ENCODE measurements at places on chromosomes 1 and 21.

GRCh38 chr1:184260382-184260781 is 126.4 kb upstream of the C1orf21 start:
- H3K4me3 ChIP-seq, result no peak overlapping the region
- DNase-seq, result no peak
- no peaks in the 10 kb centered on the region for H3K27me3 ChIP-seq
- H3K27ac ChIP-seq, result no peak overlapping the region
- H3K4me1 ChIP-seq, result no peaks in the 10 kb centered on the region

- no peaks in the 10 kb centered on the region for H3K4me1 ChIP-seq
- no peaks in the 10 kb centered on the region for H3K27me3 ChIP-seq
- DNase-seq, result no peak
- H3K27ac ChIP-seq, result no peak overlapping the region
- H3K36me3 ChIP-seq, result no peaks in the 10 kb centered on the region
- no peak overlapping the region for H3K4me3 ChIP-seq
Measured at GRCh38 chr1:101101360-101101759, 75.8 kb upstream of the DPH5 start.

GRCh38 chr1:9833632-9834031 is 9.9 kb upstream of the CLSTN1 start:
- H3K36me3 ChIP-seq, result no peaks in the 10 kb centered on the region
- H3K4me1 ChIP-seq, result peaks cover 12% of the 10 kb centered on the region
- H3K27me3 ChIP-seq, result no peaks in the 10 kb centered on the region
- H3K4me3 ChIP-seq, result no peak overlapping the region
- no peak overlapping the region for H3K27ac ChIP-seq

GRCh38 chr1:188194916-188195315 is 1366.2 kb downstream of the PLA2G4A start:
- no peaks in the 10 kb centered on the region for H3K4me1 ChIP-seq
- no peaks in the 10 kb centered on the region for H3K36me3 ChIP-seq
- DNase-seq, result no peak
- H3K4me3 ChIP-seq, result no peak overlapping the region
- no peaks in the 10 kb centered on the region for H3K27me3 ChIP-seq

DNA sequence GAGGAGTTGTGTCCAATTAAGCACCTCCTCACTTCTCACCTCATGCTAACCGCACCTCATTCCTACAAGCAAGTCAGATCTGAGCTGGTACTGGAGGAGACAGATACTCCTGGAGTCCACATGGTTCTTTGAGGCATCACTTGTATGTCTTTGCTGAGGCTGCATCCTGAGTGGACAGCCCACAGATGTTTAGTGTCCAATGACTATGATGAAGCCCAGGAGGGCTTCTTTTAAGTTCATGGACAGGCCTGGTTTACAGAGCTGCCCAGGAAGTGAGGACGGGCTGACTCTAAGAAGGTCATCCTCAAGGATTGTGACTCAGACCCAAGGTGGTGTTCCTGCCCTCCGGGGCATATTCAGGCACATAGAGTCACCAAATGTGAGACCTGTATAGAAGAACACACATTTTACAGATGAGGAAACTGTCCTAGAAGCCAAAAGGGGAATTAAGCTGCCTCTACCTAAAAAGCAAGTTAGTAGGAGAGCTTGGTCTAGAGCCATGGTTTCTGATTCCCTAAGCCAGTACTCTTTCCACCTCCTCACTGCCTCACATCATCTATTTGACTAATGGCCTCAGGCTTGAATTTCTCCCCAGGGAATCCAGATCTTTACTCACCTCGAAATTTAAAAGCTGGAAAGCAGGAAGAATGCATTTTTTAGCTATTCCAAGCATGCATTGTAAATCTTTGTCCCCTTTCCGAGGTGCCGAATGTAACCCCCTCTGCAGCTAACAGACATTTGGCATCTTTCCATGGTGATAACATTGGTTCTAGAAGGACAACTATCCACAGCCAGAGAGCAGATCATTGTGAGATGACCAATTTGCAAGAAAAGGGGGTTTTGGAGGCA is 228.1 kb downstream of the OMA1 start:
- H3K36me3 ChIP-seq, result peaks cover 5% of the 10 kb centered on the region
- H3K4me3 ChIP-seq, result no peak overlapping the region
- DNase-seq, result no peak
- H3K27ac ChIP-seq, result no peak overlapping the region
- H3K27me3 ChIP-seq, result no peaks in the 10 kb centered on the region
- H3K4me1 ChIP-seq, result no peaks in the 10 kb centered on the region

- H3K27me3 ChIP-seq, result peaks cover 8% of the 10 kb centered on the region
- no peak for DNase-seq
- no peak overlapping the region for H3K27ac ChIP-seq
- H3K4me1 ChIP-seq, result peaks cover 33% of the 10 kb centered on the region
Measured at GRCh38 chr1:7294636-7295035, 476.5 kb upstream of the VAMP3 start.

- no peaks in the 10 kb centered on the region for H3K36me3 ChIP-seq
- no peak for DNase-seq
- no peak overlapping the region for H3K27ac ChIP-seq
- H3K4me1 ChIP-seq, result no peaks in the 10 kb centered on the region
Measured at GRCh38 chr1:204624631-204625216, 60.8 kb downstream of the LRRN2 start.

DNA sequence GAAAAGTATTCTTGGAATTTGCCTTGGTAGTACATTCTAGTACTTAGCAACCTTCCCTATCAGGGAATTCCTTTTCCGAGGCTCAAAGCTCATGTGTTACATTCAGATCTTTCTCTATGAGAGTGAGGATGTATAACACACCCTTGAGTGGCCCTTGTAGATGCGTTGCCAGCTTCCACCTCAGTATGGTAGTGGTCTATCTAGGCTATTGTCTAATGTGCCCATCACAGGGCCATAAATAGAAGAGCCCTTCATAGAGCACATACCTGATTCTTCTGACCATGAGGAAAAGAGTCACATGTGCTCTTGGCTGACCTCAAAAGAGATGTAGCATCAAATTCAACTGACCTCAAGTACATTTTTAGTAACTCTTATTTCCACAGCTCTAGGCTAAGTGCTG is 14.0 kb upstream of the ZC3H11B start:
- H3K27me3 ChIP-seq, result no peaks in the 10 kb centered on the region
- DNase-seq, result no peak
- no peaks in the 10 kb centered on the region for H3K36me3 ChIP-seq
- no peak overlapping the region for H3K27ac ChIP-seq
- H3K4me1 ChIP-seq, result no peaks in the 10 kb centered on the region

DNA sequence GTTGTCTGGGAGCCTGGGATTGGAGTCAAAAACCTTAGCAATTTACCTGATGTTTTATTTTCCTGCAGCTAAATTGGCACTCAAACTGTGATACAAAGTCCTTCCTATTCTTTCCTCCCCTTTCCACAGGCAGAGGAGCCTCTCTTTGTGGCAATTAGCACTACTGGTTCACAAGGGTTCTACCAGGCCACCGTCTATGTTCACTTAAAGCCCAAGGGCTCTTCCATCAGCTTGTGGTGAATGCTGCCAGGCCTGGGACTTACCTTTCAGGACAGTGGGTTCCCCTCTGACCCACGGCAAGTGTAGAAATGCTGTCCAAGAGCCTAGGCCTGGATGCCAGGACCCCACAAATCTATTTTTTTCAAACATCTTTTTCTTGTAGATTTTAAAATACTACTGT is 251.9 kb upstream of the B3GALT2 start:
- H3K27me3 ChIP-seq, result no peaks in the 10 kb centered on the region
- H3K4me1 ChIP-seq, result no peaks in the 10 kb centered on the region
- H3K4me3 ChIP-seq, result no peak overlapping the region
- no peak for DNase-seq
- H3K36me3 ChIP-seq, result no peaks in the 10 kb centered on the region

DNA sequence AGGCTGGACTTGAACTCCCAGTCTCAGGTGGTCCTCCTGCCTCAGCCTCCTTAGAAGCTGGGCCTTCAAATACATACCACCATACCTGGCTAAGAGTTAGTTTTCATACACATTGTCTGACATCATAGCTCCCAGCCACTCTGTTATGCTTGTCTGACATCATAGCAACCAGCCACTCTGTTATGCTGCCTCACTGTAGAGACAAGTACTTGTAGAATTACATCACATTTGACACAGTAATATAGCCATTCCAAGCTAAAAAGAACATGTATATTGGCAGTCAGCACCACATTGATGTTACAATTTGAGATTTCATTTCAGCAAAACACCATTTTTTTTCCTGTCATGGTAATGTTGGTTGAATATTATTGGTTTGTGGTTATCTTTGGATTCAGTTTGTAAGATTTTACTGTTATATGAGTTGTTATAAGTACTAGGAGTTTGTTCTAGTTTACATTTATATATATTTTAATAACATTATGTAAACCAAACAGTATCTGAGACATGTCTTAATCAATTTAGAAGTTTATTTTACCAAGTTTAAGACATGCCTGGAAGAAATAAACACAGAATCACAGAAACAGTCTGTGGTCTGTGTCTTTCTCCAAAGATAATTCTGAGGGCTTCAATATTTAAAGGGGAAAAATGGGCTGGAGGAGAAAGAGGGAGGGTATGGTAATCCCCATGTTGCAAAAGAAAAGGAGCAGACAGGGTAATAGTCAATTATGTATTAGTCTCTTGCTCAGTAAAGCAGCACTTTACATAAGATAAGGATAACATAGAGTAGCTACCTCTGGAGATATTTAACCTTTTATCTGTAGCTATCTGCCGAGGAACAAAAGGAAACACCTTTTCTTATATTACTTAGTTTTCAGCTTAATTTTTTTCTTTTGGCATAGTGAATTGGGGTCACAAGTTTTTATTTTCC is 43.0 kb downstream of the XPR1 start:
- DNase-seq, result no peak
- no peaks in the 10 kb centered on the region for H3K4me1 ChIP-seq
- peaks cover 8% of the 10 kb centered on the region for H3K36me3 ChIP-seq
- no peak overlapping the region for H3K27ac ChIP-seq

GRCh38 chr1:14180738-14181137 is 417.7 kb upstream of the KAZN start:
- no peaks in the 10 kb centered on the region for H3K4me1 ChIP-seq
- DNase-seq, result no peak
- H3K27ac ChIP-seq, result no peak overlapping the region
- H3K27me3 ChIP-seq, result peaks cover 18% of the 10 kb centered on the region
- no peaks in the 10 kb centered on the region for H3K36me3 ChIP-seq

DNA sequence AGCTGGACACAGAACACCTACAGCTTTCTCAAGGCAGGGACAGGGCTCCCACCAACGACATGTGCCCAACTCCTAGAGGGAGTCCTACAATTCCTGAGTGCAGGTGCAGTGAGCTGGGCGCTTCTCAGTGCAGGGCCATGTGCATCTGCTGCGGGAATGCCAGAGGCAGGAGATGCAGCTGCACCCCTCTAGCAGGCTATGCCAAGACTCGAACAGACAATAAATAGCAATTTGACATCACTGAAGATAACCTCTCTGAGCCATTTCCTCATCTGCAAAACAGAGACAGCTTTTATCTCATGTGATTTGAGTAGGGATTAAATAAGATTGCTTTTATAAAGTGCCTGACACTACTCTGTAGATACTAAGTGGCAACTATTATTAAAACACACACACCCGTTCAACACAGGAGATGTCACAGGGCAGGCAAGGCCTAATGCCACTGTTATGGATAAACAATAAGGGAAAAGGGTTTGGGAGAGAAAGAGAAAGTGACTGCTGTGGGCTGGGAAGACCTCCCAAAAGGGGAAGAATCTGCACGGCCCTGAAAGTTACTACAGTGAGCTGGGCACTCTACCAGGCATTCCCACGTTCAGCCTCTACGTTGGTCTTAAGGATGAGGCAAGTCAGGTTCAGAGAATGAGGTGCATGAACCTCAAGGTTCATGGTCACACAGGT is 5.7 kb downstream of the SLC9A1 start:
- no peaks in the 10 kb centered on the region for H3K27me3 ChIP-seq
- no peak for DNase-seq
- peaks cover 69% of the 10 kb centered on the region for H3K4me1 ChIP-seq
- H3K27ac ChIP-seq, result no peak overlapping the region
- no peaks in the 10 kb centered on the region for H3K36me3 ChIP-seq
- H3K4me3 ChIP-seq, result no peak overlapping the region

DNA sequence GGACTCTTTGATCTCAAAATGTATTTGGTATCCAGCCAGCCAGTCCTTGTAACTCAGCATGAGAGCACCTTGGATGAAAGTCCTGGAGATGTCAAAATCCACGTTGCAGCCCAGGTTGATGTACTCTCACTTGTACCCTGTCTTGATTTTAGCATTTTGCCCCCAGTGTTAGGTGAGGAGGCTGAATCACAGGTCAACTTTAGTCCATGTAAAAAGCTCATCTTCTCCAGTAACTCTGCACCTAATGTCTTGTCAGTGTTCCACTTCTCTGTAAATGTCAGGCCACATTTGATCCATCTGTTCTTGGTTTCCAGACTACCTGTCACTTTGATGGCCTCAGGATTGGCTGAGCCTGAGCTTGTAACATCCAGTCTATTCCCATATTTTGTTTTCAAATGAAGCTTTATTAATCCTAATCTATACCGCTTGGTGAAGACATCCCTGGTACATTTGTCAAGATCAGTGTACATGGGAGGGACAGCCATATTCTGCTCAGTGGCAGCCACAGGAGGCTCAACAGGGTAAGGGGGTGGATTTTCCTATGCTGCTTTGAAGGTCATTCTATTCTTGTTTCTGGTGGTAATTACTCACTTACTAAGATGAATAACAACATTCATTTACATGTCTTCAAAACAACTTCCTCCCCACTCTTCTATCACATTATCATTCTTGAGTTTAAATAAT is 24.1 kb upstream of the FCRL3 start:
- no peak overlapping the region for H3K4me3 ChIP-seq
- H3K27me3 ChIP-seq, result no peaks in the 10 kb centered on the region
- H3K4me1 ChIP-seq, result no peaks in the 10 kb centered on the region
- no peaks in the 10 kb centered on the region for H3K36me3 ChIP-seq
- no peak for DNase-seq

GRCh38 chr1:159009287-159009686 is 420 bp upstream of the IFI16 start:
- H3K27me3 ChIP-seq, result no peaks in the 10 kb centered on the region
- H3K27ac ChIP-seq, result peak overlapping the region; percentile 73
- H3K4me3 ChIP-seq, result peak overlapping the region; percentile 55
- no peak for DNase-seq

DNA sequence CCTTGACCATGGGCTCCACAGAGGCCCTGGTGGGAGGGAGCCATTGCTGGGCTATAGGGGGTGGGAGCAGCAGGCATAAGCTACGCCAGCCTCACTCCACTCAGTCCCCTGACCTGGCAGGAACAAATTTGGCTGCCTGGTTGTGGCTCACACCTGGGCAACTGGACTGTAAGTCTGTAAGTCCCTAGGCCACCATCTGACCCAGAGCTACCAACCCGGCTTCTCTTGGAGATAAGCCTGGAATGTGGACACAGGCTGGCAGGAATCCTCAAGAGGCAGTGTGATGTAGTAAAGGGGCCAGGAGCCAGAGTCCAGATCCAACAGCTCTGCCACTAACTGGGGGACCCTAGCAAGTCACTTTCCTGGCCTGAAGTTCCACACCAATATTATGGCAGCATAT is 11.4 kb downstream of the NCF2 start:
- no peak for DNase-seq
- H3K4me1 ChIP-seq, result peaks cover 49% of the 10 kb centered on the region
- no peak overlapping the region for H3K4me3 ChIP-seq
- peak overlapping the region; percentile 63 for H3K27ac ChIP-seq

All from tibial artery (tissue), 4 donors.